ENCODE measurements at places on chromosomes 6 and 20. TPM values are rescaled to one million over a fixed set of nuclear protein-coding genes. Genes with fewer than 3 reads are reported as not detected.

ZNF343 gene
- 4.9 TPM for polyA plus RNA-seq

DNA sequence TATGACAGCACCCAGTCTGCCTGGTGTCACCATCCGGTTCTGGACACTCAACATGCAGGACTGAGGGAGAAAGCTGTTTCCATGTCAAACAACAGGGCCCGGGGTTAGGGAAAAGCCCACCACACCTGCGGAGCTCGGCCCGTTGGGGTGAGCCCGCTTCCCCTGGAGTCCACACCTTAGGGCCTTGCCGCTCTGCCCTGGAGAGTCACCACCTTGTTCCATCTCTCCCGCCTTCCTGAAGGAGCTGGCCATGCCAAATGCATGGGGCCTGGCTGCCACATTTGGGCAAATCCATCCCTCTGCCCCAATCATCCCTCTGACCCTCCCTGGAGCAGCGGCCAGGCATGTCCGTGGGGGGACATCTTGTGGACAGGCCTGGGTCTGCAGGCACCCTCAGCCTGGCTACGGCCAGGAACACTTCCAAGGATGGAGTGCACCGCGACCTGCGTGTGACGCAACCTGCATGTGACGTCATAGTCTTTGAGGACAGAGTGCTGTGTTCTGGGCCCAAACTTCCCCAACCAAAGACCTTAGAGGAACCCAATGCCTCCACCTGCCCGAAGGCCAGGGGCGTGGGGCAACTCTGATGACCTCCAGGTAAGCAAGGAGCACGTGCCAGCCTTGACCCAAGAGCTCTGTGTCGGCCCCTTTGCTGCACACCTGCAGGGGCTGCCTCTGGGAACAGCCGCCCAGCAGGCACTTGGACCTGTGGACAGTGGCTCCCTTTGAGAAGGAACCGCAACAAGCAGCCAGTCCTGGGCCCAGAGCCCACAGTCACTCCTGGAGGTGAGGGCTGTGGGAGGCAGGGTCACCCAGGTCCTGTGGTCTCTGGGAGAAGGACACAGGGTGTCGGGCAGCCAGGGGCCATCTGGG lies 1.7 kb downstream of the CABLES2 start:
- no peaks in the 10 kb centered on the region for H3K27me3 ChIP-seq
- peak; percentile 42 for DNase-seq
- peaks cover 47% of the 10 kb centered on the region for H3K4me1 ChIP-seq
- no peaks in the 10 kb centered on the region for H3K36me3 ChIP-seq
- H3K4me3 ChIP-seq: no peak overlapping the region
- peak overlapping the region; percentile 14 for H3K27ac ChIP-seq

TMC2 gene
- polyA plus RNA-seq: 0.06 TPM

- H3K27ac ChIP-seq: peak overlapping the region; percentile 73
- H3K36me3 ChIP-seq: no peaks in the 10 kb centered on the region
- H3K27me3 ChIP-seq: peaks cover 2% of the 10 kb centered on the region
- no peak for DNase-seq
- no peaks in the 10 kb centered on the region for H3K4me1 ChIP-seq
- H3K4me3 ChIP-seq: no peak overlapping the region
Measured at GRCh38 chr6:43972179-43972912, 154.9 kb downstream of the MRPL14 start.

DNA sequence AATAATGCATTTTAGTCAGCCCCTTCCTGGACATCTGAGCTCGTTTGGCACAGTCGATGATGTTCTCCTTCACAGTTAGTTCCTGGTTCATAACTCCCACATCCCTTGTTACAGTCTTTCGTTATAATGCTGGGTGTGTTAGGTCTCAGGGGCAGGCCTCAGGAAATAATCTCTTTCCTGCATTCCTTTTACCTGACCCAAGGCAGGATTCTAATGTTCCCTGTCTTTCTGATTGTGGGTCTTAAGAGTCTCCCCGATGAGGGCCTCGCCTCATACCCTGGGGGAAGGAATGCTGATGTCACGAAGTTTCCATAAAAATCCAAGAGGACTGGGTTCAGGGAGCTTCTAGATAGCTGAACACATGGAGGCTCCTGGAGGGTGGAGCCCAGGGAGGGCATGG lies 104.0 kb upstream of the CARMIL1 start:
- H3K4me1 ChIP-seq: no peaks in the 10 kb centered on the region
- H3K27me3 ChIP-seq: no peaks in the 10 kb centered on the region
- no peak overlapping the region for H3K4me3 ChIP-seq
- no peak for DNase-seq
- no peak overlapping the region for H3K27ac ChIP-seq

DNA sequence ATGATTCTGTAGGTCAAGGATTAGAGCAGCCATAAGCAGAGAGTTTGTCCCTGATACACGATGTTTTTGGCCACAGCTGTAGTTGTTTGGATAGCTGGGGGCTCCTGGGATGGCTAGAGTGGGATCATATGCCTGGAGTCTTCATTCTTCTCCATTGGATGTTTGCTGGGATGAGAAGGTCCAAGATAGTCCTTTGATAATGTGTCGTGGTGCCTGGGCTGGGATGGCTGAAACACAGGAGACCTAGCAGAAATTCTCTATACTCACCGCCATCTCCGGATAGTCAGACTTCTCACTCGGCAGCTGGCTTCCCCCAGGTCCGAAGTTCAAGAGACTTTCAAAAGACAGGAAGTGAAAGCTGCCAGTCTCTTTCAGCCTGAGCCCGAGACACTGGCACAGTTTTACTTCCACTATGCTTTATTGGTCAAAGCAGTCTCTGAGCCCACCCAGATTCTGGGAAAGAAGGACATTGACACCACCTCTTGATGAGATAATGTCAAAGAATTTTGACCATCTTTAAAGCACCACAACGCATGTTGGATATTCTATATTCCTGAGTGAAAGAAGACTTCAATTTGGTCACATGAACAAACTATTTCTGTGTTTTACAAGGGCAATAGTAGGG lies 16.0 kb downstream of the MARCKS start:
- H3K27me3 ChIP-seq: no peaks in the 10 kb centered on the region
- no peaks in the 10 kb centered on the region for H3K4me1 ChIP-seq

GRCh38 chr6:137309078-137309762 lies 90.0 kb upstream of the IFNGR1 start:
- no peak overlapping the region for H3K4me3 ChIP-seq
- H3K4me1 ChIP-seq: no peaks in the 10 kb centered on the region
- no peaks in the 10 kb centered on the region for H3K36me3 ChIP-seq
- H3K27me3 ChIP-seq: no peaks in the 10 kb centered on the region
- peak; percentile 71 for DNase-seq

DNA sequence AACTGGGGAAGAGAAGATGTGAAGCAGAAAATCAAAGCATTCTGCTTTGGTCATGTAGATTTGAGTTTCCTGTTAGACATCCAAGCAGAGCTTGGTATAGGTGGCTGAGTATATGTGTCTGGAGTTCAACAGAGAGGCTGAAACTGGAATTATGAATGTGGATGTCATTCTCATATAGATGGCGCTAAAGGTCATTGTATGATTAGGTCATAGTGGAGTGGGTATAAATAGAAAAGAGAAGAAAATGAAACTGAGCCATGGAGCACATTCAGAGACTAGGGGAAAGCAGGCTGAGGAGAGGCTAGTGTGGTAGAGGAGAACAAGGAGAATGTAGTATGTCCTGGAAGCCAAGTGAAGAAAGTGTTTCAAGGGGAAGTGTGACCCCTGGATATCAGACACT lies 295.6 kb upstream of the PLN start:
- H3K36me3 ChIP-seq: no peaks in the 10 kb centered on the region
- no peak overlapping the region for H3K27ac ChIP-seq
- no peaks in the 10 kb centered on the region for H3K27me3 ChIP-seq
- no peak for DNase-seq

GRCh38 chr6:139449611-139450000 lies 75.2 kb upstream of the CITED2 start:
- no peaks in the 10 kb centered on the region for H3K36me3 ChIP-seq
- H3K4me3 ChIP-seq: no peak overlapping the region
- no peaks in the 10 kb centered on the region for H3K27me3 ChIP-seq
- H3K4me1 ChIP-seq: no peaks in the 10 kb centered on the region
- peak; percentile 27 for DNase-seq
- no peak overlapping the region for H3K27ac ChIP-seq

- no peak for DNase-seq
- no peak overlapping the region for H3K27ac ChIP-seq
- H3K4me1 ChIP-seq: no peaks in the 10 kb centered on the region
Measured at GRCh38 chr20:44111712-44112335, 75.2 kb downstream of the JPH2 start.

- no peaks in the 10 kb centered on the region for H3K4me1 ChIP-seq
- peaks cover 17% of the 10 kb centered on the region for H3K36me3 ChIP-seq
- no peak overlapping the region for H3K27ac ChIP-seq
Measured at GRCh38 chr6:149615805-149616204, 32.7 kb downstream of the KATNA1 start.

GRCh38 chr20:20820104-20820503 lies 107.7 kb upstream of the RALGAPA2 start:
- no peaks in the 10 kb centered on the region for H3K4me1 ChIP-seq
- no peak overlapping the region for H3K4me3 ChIP-seq
- H3K27ac ChIP-seq: no peak overlapping the region
- DNase-seq: no peak
- H3K36me3 ChIP-seq: no peaks in the 10 kb centered on the region
- no peaks in the 10 kb centered on the region for H3K27me3 ChIP-seq

DNA sequence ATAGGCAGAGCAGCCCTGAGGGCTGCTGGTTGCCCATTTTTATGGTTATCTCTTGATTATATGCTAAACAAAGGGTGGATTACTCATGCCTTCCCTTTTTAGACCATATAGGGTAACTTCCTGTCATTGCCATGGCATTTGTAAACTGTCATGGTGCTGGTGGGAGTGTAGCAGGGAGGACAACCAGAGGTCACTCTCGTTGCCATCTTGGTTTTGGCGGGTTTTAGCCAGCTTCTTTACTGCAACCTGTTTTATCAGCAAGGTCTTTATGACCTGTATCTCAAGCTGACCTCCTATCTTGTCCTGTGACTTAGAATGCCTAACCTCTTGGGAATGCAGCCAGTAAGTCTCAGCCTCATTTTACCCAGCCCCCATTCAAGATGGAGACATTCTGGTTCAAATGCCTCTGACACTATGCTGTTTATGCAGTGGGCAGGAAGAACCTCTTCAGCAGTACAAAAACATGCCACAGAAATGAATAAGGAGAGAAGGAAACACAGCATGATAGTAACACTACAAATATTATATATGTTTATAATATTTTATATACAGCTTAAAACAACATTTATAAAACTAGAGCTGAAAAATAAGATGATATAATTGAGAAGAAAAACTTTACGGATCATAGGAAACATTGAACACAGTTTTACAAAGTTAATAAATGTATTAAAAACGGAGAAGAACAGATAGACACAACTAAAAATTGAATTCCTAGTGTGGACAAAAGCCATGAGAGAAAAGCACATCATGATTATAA lies 58.9 kb upstream of the SAMD5 start:
- H3K27me3 ChIP-seq: no peaks in the 10 kb centered on the region
- H3K4me3 ChIP-seq: no peak overlapping the region
- no peaks in the 10 kb centered on the region for H3K4me1 ChIP-seq
- DNase-seq: no peak
- no peaks in the 10 kb centered on the region for H3K36me3 ChIP-seq

BLTP3A gene
- polyA plus RNA-seq: 3.1 TPM

- H3K27ac ChIP-seq: no peak overlapping the region
- H3K27me3 ChIP-seq: no peaks in the 10 kb centered on the region
- H3K36me3 ChIP-seq: no peaks in the 10 kb centered on the region
- H3K4me3 ChIP-seq: no peak overlapping the region
- H3K4me1 ChIP-seq: peaks cover 14% of the 10 kb centered on the region
- no peak for DNase-seq
Measured at GRCh38 chr6:157063923-157064322, 259.4 kb downstream of the TMEM242 start.

SPINT4 gene
- polyA plus RNA-seq: not detected

- H3K36me3 ChIP-seq: no peaks in the 10 kb centered on the region
- no peaks in the 10 kb centered on the region for H3K27me3 ChIP-seq
- H3K4me1 ChIP-seq: peaks cover 2% of the 10 kb centered on the region
- no peak for DNase-seq
Measured at GRCh38 chr6:64000818-64001491, 365.4 kb downstream of the PHF3 start.

All from lung (tissue), 17 donors.